Fibroblast of lung (primary cell): ENCODE measurements at places on chromosomes 1 and 21.

DNA sequence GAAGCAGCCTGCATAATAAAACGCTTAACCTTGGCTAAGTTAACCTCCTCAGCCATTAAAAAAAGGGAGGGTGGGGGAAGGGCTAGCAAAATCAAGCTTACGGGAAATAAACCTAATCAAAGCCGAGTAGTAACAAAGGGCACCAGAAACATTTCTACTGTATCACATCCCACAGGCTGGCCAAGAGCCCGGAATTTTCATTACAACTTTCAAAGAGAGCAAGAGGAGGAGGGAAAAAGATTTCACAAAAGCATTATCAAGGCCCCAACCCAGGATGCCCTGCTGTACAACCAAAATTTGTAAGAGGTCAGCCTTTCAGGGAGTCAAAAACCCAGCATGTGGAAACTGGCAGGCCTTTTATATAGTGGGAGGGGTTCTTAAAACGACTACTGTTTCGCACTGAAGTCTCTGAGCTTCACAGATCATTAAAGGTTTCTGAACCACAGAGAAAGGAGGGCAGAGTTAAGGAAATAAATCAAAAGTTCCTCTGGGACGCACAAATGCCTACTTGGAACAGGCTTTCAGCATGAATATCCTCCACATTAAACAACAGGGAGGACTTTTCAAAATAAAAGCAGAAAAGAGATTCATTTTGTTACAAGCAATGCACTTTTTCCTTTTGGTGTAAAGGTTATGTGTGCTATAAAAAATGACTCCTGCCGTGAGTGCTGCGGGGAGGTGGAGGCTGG lies 90.4 kb downstream of the SLC45A1 start:
- DNase-seq = peak; percentile 90

DNA sequence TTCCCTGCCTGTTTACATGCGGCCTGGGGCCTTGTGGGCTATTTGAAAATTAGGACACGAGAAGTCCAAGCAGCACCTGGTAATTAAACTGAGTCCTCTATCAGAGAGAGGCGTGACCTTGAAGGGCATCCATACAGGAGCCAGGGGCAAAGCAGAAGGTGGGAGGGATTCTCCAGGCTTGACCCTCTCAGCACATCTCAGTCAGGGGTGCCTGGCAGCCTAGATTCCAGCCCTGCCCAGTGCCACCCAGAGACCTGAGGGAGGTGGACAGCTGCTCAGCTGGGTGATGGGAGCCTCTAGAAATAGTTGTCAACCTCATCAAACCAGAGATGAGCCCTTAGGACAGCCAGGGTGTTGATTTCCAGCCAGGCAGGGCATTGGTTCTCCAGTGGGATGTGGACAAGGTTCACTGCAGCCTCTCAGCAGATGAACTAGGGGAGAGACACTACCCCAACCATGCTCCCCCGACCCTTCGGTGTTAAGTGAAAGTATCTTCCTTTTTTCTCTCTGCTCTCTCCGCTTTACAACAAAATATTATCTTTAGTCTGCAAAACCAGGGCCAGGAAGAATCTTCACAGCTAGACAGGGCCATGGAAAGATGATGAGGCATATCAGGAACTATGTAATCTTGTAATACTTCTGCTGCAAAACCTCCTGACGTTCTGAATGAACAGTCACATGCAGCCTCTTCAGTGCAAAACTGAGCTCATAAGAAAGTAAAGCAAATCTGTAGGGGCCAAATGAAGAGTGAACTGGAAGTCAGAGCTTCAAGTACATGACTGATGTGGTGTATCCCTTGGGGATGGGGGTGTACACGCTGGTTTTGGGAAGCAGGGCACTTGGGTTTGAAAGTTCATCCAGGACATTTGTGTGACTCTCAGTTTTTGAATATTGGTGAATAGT lies 35.9 kb upstream of the ATP5PO start:
- peak; percentile 43 for DNase-seq

GRCh38 chr1:11431941-11432507 lies 46.9 kb upstream of the DISP3 start:
- DNase-seq = no peak

DNA sequence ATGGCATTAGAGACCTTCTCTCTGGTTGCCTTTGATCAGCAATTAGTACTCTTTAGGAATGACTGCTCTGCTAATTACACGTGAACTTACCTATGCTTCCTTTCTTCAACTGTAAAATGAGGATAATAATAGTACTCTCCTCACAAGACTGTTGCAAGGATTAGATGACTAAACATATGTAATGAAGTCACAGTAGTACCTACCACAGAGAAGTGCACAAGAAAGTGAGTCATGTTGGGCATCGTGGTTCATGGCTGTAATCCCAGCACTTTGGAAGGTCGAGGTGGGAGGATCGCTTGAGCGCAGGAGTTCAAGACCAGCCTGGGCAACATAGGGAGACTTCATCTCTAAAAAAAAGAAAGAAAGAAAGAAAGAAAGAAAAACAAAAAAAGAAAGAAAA lies 68.1 kb upstream of the AK4 start:
- DNase-seq = peak; percentile 21

DNA sequence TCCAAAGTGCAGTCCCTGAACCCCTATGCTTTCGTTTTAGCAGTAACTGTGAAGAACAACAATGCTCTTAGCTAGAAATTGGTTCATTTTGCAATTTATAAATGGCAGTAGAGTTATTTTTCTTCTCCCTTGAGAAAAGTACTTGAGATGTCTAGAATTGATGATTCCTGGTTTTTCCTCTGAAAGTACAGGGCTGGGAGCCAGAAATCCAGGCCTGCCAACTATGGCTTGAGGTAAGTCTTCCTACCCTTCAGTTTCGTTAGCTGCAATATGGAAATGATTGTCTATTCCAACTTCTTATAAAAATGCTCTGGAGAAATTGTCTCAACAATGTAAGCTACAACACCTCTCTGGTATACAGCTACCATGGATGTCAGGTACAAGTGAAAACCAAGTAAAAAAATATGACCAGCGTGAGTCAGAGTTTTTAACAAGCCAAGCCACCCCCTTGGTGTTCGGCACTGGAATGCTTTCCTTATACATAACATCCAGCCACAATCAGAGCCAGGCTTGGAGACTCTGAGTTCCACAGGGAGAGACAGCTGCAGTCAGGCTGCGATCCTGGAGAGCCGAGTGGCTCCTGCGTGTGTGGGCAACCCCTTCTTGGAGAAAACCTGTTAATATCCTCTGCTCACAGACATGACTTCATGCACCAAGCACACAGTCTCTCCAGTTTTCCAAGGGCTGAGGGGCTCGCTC lies 22.0 kb downstream of the TSPAN2 start:
- DNase-seq = peak; percentile 93

GRCh38 chr1:53172426-53173128 lies 24.0 kb upstream of the CPT2 start:
- DNase-seq = no peak

DNA sequence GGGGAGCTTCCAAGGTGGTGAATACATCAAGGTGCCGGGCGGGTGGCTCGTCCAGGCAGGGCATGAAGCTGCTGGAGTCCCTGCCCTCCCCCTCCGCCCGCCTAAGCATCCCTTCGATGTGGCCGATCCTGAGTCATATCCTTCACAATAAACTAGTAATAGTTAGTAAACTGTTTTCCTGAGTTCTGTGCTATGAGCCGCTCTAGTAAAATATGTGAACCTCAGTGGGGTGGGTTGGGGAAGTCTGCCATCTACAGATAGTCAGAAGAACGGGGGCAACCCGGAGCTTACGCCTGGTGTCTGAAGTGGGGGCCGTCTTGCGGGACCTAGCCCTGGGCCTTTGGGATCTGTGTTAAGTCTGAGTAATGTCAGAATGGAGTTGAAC lies 21.6 kb downstream of the C2CD2 start:
- peak; percentile 68 for DNase-seq

- DNase-seq = peak; percentile 90
Observed at GRCh38 chr1:238562341-238562740, 671.6 kb upstream of the ZP4 start.

- no peak for DNase-seq
Observed at GRCh38 chr1:247165674-247166073, 6.1 kb downstream of the ZNF124 start.

DNA sequence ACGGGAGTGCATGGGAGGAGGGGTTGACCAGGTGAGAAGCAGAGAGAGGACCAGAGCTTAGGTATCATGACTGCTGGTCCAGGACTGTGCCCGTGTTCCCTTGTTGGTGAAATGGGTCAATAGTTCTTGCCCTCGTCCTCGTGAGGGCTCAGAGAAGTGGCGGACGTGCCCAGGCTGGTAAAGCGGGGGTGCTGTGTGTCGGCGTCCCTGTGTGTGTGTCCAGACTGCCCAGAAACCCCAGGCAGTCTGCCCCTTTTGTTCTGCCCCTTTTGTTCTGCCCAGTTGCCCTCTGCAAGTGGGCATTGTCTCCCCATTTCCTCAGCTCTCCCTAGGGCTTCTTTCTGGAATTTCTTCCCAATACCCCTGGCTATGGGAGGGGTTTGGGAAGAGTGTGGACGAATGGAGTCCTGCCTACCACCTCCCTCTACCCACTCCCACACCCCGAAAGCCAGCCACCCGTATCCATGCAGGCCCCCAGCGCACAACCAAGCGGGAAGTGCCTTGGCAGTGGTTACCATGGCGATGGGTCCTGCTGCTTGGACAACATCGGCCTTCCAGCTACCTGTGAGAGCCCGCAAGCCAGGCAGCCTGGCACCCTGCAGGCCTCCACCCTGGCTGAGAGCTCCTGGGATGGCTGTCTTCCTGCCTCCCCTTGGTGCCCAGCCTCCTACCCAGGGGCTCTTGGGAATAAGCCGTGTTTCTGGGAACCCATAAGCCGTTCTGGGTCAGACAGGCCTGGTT lies 34.7 kb downstream of the ACOT11 start:
- DNase-seq = no peak

GRCh38 chr1:147820761-147821297 lies 60.4 kb upstream of the GJA5 start:
- DNase-seq = no peak

GRCh38 chr1:226569879-226570547 lies 21.4 kb downstream of the STUM start:
- DNase-seq = no peak

GRCh38 chr1:219244864-219245263 lies 71.2 kb downstream of the LYPLAL1 start:
- no peak for DNase-seq
